ENCODE measurements at places on chromosomes 2 and 18. TPM values are rescaled to one million over a fixed set of nuclear protein-coding genes. Genes with fewer than 3 reads are reported as not detected.

UGT1A5 gene
- total RNA-seq, result not detected

GLI2 gene
- total RNA-seq, result 1.3 TPM

PARD6G gene
- total RNA-seq, result 0.98 TPM

ST8SIA5 gene
- not detected for total RNA-seq

ABCB11 gene
- total RNA-seq, result not detected

KRTCAP3 gene
- total RNA-seq, result 4.5 TPM

RNF103 gene
- total RNA-seq, result 13.1 TPM

RESP18 gene
- total RNA-seq, result not detected

MAB21L4 gene
- total RNA-seq, result not detected

ITPRIPL1 gene
- total RNA-seq, result 56.9 TPM

COL3A1 gene
- total RNA-seq, result 0.23 TPM

CFC1 gene
- total RNA-seq, result not detected

PHOSPHO2 gene
- 4.1 TPM for total RNA-seq

DSG1 gene
- not detected for total RNA-seq

CCL20 gene
- total RNA-seq, result 0.82 TPM

HOXD12 gene
- total RNA-seq, result not detected

KCNJ13 gene
- total RNA-seq, result not detected

RAB12 gene
- total RNA-seq, result 15.2 TPM

OSBPL6 gene
- total RNA-seq, result 0.73 TPM

MAPK4 gene
- total RNA-seq, result not detected

CROCC2 gene
- total RNA-seq, result not detected

EN1 gene
- not detected for total RNA-seq

CXCR2 gene
- 0.15 TPM for total RNA-seq

STK16 gene
- 37.3 TPM for total RNA-seq

THSD7B gene
- not detected for total RNA-seq

NCKAP1 gene
- total RNA-seq, result 1.6 TPM

FBXO15 gene
- total RNA-seq, result 0.23 TPM

STPG4 gene
- total RNA-seq, result 0.40 TPM

SNTG2 gene
- 1.6 TPM for total RNA-seq

Measured in activated CD8-positive, alpha-beta memory T cell treated with anti-CD3 and anti-CD28 coated beads, Interleukin-2, amount 10 ng/mL, durations not matched to agents 7 days and 5 days (primary cell).